ENCODE measurements at places on chromosomes 11 and 22. TPM values are rescaled to one million over a fixed set of nuclear protein-coding genes. Genes with fewer than 3 reads are reported as not detected.

- peak overlapping the region; percentile 0 for H3K4me3 ChIP-seq
- H3K4me1 ChIP-seq, result peaks cover 25% of the 10 kb centered on the region
- peak; percentile 81 for DNase-seq
- peak overlapping the region; percentile 8 for H3K27ac ChIP-seq
Observed at GRCh38 chr11:14764579-14765527, 121.2 kb downstream of the PDE3B start.

DNA sequence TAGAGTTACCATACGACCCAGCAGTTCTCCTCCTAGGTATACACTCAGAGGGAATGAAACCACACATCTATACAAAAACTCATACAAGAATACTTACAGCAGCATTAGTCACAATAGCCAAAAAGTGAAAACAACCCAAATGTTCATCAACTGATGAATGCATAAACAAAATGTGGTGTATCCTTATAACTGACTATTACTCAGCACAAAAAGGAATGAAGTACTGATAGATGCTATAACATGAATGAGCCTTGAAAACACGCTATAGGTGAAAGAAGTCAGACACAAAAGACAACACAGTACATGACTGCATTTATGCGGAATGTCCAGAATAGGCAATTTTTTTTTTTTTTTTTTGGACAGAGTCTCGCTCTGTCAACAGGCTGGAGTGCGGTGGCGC, 23.1 kb downstream of the NCAPD3 start:
- H3K27me3 ChIP-seq, result no peaks in the 10 kb centered on the region
- no peak overlapping the region for H3K27ac ChIP-seq
- H3K4me3 ChIP-seq, result no peak overlapping the region
- no peak for DNase-seq

The PHOX2A gene
- total RNA-seq, result not detected

The SREBF2 gene
- 304 TPM for total RNA-seq

GRCh38 chr11:116693593-116694348, 79.0 kb downstream of the BUD13 start:
- H3K27me3 ChIP-seq, result no peaks in the 10 kb centered on the region
- no peak for DNase-seq
- H3K4me3 ChIP-seq, result no peak overlapping the region
- no peak overlapping the region for H3K27ac ChIP-seq
- no peaks in the 10 kb centered on the region for H3K36me3 ChIP-seq

The CRYBB2 gene
- total RNA-seq, result not detected

DNA sequence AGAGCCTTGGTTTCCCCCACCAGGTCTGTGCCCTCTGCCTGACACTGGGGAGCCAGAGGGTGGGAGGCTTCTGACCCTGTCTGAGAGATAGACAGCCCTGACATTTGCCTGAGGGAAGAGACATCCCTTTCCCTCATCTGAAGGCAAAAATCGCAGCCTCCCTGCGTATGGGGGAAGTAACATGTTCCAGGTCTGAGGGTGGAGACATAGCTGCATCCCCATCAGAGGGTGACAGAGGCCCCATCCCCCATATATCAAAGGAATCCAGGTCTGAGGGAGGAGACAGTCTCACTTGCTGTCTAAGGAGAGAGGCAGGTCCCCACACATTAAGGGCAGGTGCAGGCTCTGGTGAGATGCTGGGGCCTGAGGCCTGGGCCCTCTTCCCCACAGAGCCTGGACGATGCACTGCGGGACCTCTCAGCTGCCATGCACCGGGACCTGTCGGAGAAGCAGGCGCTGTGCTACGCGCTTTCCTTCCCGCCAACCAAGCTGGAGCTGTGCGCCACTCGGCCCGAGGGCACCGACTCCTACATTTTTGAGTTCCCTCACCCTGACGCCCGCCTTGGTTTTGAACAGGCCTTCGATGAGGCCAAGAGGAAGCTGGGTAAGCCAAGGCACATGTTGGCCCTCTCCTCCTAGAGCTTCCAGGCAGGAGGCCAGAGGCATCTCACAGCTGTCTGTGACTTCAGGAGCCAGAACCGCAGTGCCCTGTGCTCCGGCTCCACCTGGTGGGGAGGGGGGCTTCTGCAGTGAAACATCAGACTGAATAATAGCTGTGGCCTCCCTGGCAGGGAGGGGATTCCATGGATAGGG, 16.1 kb upstream of the RELT start:
- H3K4me3 ChIP-seq, result no peak overlapping the region
- peak; percentile 41 for DNase-seq
- no peaks in the 10 kb centered on the region for H3K27me3 ChIP-seq
- peaks cover 14% of the 10 kb centered on the region for H3K4me1 ChIP-seq

DNA sequence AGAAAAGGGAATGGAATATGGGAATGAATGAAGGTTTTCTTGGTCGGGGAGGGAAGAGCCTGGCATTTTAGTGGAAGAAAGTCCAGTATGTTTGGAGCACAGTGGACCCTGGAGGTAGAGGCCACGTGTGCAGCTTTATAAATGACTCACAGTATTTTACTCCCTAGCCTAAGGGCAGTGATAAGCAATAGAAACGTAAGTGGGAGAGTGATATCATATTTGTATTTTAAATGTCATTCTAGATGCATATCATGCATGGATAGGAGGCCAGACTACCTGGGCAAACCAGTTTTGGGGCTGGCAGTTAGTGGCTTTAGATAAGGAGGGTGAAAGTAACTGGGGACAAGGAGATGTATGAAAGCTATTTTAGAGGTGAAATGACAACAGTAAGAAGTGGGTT, 174.1 kb downstream of the ARHGAP42 start:
- H3K27me3 ChIP-seq, result no peaks in the 10 kb centered on the region
- no peak for DNase-seq
- H3K4me1 ChIP-seq, result peaks cover under 1% of the 10 kb centered on the region
- no peak overlapping the region for H3K27ac ChIP-seq

DNA sequence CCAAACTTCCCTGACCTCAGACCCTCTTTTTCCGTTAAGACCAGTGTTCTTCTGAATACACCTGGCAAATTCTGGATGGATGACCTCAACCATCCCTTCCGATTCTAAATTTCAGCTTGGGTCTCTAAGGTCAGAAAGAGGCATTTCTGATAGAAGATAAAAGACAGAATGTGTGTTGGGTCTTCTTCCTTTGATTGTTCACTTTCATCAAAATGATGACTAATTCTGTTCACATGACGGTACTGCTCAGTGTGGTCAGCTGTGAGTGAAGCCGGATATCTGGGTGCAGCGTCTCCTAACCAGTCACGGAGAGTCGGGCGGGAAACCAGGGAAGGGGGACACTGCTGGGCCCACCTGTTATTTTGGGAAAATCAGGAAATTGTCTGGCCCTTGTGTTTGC, 151.6 kb upstream of the NAV2 start:
- no peaks in the 10 kb centered on the region for H3K4me1 ChIP-seq
- H3K27me3 ChIP-seq, result peaks cover 23% of the 10 kb centered on the region
- DNase-seq, result no peak
- H3K36me3 ChIP-seq, result no peaks in the 10 kb centered on the region

GRCh38 chr11:90775567-90776165, 552.8 kb upstream of the CHORDC1 start:
- no peaks in the 10 kb centered on the region for H3K4me1 ChIP-seq
- DNase-seq, result no peak
- H3K4me3 ChIP-seq, result no peak overlapping the region
- no peaks in the 10 kb centered on the region for H3K27me3 ChIP-seq
- H3K36me3 ChIP-seq, result no peaks in the 10 kb centered on the region

GRCh38 chr11:18309691-18310090, 12.2 kb downstream of the HPS5 start:
- H3K4me1 ChIP-seq, result peaks cover 13% of the 10 kb centered on the region
- H3K27ac ChIP-seq, result no peak overlapping the region
- peaks cover 3% of the 10 kb centered on the region for H3K36me3 ChIP-seq
- no peak for DNase-seq
- H3K27me3 ChIP-seq, result no peaks in the 10 kb centered on the region
- no peak overlapping the region for H3K4me3 ChIP-seq

GRCh38 chr11:85737738-85738137, 51.7 kb upstream of the CCDC89 start:
- no peaks in the 10 kb centered on the region for H3K36me3 ChIP-seq
- DNase-seq, result no peak

The SGSM1 gene
- total RNA-seq, result 0.91 TPM

The OR51E1 gene
- total RNA-seq, result not detected

The ANO5 gene
- total RNA-seq, result not detected

The ZNF74 gene
- total RNA-seq, result 11.6 TPM

The MS4A3 gene
- not detected for total RNA-seq

The CCDC81 gene
- 0.84 TPM for total RNA-seq

GRCh38 chr11:57585301-57585700, 12.2 kb upstream of the SERPING1 start:
- no peak for DNase-seq
- no peak overlapping the region for H3K27ac ChIP-seq
- H3K27me3 ChIP-seq, result no peaks in the 10 kb centered on the region
- H3K36me3 ChIP-seq, result no peaks in the 10 kb centered on the region

The KCNC1 gene
- not detected for total RNA-seq

DNA sequence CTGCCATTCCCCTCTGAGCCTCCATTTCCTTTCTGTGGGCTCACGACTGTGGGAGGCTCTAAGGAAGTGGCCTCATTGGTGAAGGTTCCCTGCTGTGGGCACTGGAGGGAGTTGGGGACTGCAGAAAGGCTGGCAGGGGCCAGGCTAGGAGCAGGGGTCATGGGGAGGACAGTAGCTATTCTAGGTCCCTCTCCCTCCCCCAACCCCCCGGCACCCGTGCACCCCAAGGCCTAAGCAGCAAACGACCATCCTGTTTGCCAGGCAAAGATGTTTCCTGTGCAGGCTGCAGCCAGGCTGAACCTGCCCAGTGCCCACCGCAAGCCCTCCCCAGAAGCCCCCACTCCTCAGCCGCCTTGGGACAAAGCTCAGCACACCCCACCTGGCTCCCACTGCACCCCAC, 189.4 kb downstream of the MN1 start:
- no peaks in the 10 kb centered on the region for H3K27me3 ChIP-seq
- no peaks in the 10 kb centered on the region for H3K4me1 ChIP-seq
- no peaks in the 10 kb centered on the region for H3K36me3 ChIP-seq
- no peak for DNase-seq
- no peak overlapping the region for H3K4me3 ChIP-seq
- no peak overlapping the region for H3K27ac ChIP-seq

DNA sequence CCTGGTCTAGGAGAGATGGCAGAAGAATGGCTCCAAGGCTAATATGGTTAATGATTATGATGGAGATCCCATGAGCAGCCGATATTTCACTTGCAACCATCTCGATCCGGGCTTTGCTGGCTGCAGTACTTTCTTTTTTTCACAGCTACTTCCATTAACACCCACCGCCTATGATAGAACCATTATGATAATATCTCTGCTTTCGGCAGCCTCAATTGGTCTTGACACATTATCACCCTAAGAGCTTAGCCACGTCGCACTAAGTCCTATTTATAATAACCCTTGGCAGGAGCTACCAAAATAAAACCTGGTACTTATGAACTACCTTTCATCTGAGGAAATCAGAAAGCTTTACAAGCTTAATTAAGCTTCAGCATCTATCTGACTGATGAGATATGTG, 7.6 kb upstream of the FJX1 start:
- H3K4me3 ChIP-seq, result no peak overlapping the region
- H3K36me3 ChIP-seq, result no peaks in the 10 kb centered on the region
- no peak overlapping the region for H3K27ac ChIP-seq
- DNase-seq, result no peak

The CDC42BPG gene
- 9.3 TPM for total RNA-seq

The CASP12 gene
- not detected for total RNA-seq

GRCh38 chr11:89201138-89201537, 23.5 kb downstream of the TYR start:
- no peaks in the 10 kb centered on the region for H3K4me1 ChIP-seq
- DNase-seq, result no peak
- no peak overlapping the region for H3K4me3 ChIP-seq
- H3K27me3 ChIP-seq, result no peaks in the 10 kb centered on the region
- no peak overlapping the region for H3K27ac ChIP-seq
- H3K36me3 ChIP-seq, result no peaks in the 10 kb centered on the region

- DNase-seq, result no peak
- H3K4me3 ChIP-seq, result no peak overlapping the region
- no peaks in the 10 kb centered on the region for H3K27me3 ChIP-seq
- H3K36me3 ChIP-seq, result no peaks in the 10 kb centered on the region
Observed at GRCh38 chr11:38950867-38951266, 2352.8 kb upstream of the RAG2 start.

GRCh38 chr11:31922450-31922849, 111.3 kb upstream of the PAX6 start:
- H3K4me1 ChIP-seq, result no peaks in the 10 kb centered on the region
- H3K27me3 ChIP-seq, result no peaks in the 10 kb centered on the region
- H3K27ac ChIP-seq, result no peak overlapping the region
- DNase-seq, result no peak

DNA sequence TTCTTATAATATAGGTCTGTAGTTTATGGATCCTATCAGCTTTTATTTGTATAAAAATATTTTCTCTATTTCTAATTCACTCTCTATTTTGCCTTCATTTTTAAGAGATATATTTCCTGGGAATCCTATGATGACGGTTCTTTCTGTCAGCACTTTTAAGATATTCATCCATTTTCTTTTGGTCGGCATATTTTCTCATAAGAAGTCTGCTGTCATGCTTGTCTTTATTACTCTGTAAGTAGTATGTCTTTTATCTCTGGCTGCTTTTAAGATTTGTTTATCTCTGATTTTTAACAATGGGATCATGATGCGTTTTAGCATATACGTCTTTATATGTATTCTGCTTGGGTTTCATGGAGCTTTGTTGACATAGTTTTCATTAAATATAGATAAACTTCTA, 175.5 kb downstream of the SNX19 start:
- no peak overlapping the region for H3K4me3 ChIP-seq
- no peaks in the 10 kb centered on the region for H3K27me3 ChIP-seq

DNA sequence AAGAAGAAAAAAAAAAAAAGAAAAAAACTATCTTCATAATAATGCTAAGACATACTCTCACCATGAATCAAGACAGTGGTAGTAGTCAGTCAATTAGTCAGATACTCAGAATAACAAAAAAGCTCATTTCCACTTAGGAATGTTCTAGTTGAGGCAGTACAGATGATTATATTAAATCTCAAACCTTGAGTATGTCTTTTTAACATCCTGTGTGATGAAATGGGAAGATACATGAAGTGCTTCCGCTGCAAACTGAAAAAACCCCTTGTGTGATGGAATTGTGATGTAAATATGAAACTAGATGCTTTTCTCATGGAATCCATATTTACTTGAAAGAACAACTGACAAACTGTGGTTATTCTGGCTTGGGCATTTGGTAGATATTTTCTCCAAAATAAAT, 13.7 kb downstream of the AMOTL1 start:
- H3K27ac ChIP-seq, result no peak overlapping the region
- no peaks in the 10 kb centered on the region for H3K36me3 ChIP-seq
- no peaks in the 10 kb centered on the region for H3K27me3 ChIP-seq
- no peak overlapping the region for H3K4me3 ChIP-seq
- no peak for DNase-seq
- H3K4me1 ChIP-seq, result no peaks in the 10 kb centered on the region

DNA sequence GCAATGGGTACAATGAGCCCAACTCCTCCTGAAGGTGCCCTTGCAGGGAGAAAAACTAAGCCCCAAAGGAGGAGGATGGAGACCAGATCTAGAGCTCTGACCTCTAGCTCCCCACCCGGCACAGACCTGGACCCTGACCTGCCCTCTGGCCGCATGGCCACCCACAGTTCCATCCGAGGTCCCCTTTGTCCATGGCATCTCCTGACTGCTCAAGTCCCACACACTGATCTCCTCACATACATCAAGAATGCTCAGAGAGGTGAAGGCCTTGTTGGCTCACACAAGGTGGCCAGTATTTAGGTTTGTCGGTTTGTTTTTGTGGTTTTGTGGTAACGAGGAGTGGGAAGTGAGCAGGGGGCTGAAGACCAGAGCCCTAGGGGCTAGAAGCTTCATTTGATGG, 423.5 kb upstream of the B3GAT1 start:
- no peak overlapping the region for H3K4me3 ChIP-seq
- no peaks in the 10 kb centered on the region for H3K4me1 ChIP-seq
- DNase-seq, result no peak
- H3K27me3 ChIP-seq, result no peaks in the 10 kb centered on the region
- no peak overlapping the region for H3K27ac ChIP-seq
- H3K36me3 ChIP-seq, result no peaks in the 10 kb centered on the region
